Activated naive CD8-positive, alpha-beta T cell treated with anti-CD3 and anti-CD28 coated beads, Interleukin-2, amount 10 ng/mL, durations not matched to agents 7 days and 5 days (primary cell): ENCODE measurements at places on chromosomes 2 and 18. TPM values are rescaled to one million over a fixed set of nuclear protein-coding genes. Genes with fewer than 3 reads are reported as not detected.

Gene PLEK
- total RNA-seq: 23.4 TPM

Gene VIT
- total RNA-seq: not detected

DNA sequence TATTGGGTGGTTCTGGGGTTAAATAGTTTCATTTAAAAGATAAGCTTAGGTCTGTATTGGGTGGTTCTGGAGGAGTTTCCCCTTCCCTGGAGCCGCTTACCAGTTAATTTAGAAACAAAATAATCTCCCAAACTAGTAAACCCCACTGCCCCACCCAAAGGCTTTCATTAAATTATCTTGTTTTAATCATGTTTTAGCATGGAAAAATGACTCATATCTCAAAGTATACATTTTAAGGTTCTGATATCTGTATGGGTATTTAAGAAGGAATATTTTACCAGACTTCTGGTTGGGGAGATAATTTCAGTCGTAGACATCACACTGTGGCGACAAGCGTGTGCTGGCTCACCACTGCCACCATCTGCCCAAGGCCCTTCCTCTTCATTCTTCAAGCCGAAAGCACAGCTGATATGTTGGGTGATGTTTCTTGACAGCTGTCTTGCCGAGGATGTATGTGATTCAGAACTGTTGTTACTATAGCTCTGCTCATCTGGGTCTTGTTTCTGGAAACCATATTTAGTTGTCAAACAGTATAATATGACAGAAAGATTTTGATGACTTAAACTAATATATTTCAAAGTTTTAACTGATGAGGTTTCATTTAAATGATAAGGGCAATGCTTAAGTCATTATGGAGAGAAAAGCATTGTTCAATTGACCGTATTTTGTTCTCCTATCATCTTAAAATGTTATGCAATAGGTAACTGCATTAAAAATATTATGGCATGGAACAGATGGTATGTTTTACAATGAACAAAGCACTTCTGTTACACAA, 5.1 kb downstream of the FIGLA start:
- no peak overlapping the region for H3K4me3 ChIP-seq
- no peaks in the 10 kb centered on the region for H3K36me3 ChIP-seq
- no peak for DNase-seq
- H3K4me1 ChIP-seq: peaks cover 9% of the 10 kb centered on the region

Gene ZNF396
- 1.9 TPM for total RNA-seq

Gene SOX11
- total RNA-seq: not detected

- peaks cover 2% of the 10 kb centered on the region for H3K27me3 ChIP-seq
- H3K27ac ChIP-seq: no peak overlapping the region
- H3K4me1 ChIP-seq: no peaks in the 10 kb centered on the region
- no peak overlapping the region for H3K4me3 ChIP-seq
These were observed 45.4 kb upstream of the MC4R start for GRCh38 chr18:60417946-60418345.

DNA sequence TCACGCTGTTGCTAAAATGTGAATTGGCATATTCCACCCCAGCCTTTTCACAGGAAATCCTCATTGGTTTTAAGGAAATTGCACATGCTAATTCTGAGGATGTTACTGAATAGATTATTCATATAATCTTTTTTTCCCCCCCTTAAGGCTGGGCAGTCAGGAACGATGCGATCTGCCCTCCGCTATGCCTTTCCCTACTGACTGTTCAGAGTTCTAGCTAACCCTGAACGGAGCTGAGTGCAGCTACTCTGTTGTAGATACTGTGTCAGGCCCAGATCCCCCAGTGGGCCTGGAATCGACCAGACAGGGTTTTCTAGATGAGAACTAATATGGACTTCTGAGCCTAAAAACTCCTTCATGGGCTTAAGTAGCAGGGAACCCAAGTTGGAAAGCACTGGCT, 192.2 kb downstream of the TCF4 start:
- DNase-seq: no peak
- H3K4me1 ChIP-seq: no peaks in the 10 kb centered on the region
- H3K4me3 ChIP-seq: no peak overlapping the region
- no peaks in the 10 kb centered on the region for H3K36me3 ChIP-seq

GRCh38 chr18:49999128-49999527, 185.8 kb upstream of the ACAA2 start:
- no peak for DNase-seq
- H3K27ac ChIP-seq: no peak overlapping the region
- no peaks in the 10 kb centered on the region for H3K4me1 ChIP-seq
- H3K4me3 ChIP-seq: no peak overlapping the region

- no peak overlapping the region for H3K4me3 ChIP-seq
- no peak overlapping the region for H3K27ac ChIP-seq
- H3K36me3 ChIP-seq: no peaks in the 10 kb centered on the region
These were observed 6.9 kb downstream of the ATP6V1B1 start for GRCh38 chr2:70942396-70943204.

- H3K27me3 ChIP-seq: no peaks in the 10 kb centered on the region
- no peaks in the 10 kb centered on the region for H3K4me1 ChIP-seq
- H3K4me3 ChIP-seq: no peak overlapping the region
- no peak overlapping the region for H3K27ac ChIP-seq
These were observed 162.5 kb upstream of the MYCN start for GRCh38 chr2:15777795-15778371.

GRCh38 chr2:129181433-129181832, 798.0 kb upstream of the RAB6C start:
- H3K27ac ChIP-seq: no peak overlapping the region
- peaks cover 12% of the 10 kb centered on the region for H3K27me3 ChIP-seq
- no peaks in the 10 kb centered on the region for H3K36me3 ChIP-seq
- no peaks in the 10 kb centered on the region for H3K4me1 ChIP-seq
- no peak overlapping the region for H3K4me3 ChIP-seq
- DNase-seq: no peak
